ENCODE measurements at places on chromosomes 11 and 22.

DNA sequence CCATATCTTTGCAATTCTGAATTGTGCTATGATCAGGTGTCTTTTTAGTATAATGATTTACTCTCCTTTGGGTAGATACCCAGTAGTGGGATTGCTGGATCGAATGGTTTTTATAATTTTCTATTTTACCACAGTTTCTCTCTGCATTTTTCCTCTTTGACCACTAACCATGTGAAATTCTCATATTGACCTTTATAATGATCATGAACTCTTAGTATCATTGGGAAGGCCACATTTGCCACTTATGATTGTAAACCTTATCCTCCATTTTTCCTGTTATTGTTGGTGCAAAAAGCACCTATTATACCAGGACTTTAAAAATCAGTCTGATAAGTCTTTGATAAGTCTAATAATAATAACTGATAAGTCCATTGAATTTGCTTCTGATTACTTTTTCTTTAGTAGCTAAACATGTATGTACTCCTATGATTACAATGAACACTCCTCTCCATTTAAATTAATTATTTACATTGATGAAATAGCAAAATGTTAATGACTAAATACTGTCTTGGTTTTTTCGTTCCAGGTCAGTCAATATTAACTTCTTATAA lies 9.6 kb downstream of the NEAT1 start:
- DNase-seq: no peak

DNA sequence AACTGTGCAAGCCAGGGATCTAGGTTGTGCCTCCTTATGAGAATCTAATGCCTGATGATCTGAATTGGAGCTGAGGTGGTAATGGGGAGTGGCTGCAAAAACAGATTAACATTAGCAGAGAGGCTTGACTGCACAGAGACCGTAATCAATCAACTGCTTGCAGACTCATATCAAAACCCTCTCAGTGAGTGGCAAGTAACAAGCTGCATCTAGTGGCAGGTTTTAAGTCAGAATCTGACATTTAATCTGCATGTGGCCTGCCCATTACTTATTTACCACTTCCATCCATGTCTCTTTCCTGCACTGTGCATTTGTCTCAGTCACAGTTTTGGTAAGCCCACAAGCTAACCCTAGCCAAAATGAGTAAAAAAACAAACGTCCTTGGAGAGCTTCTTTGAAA lies 11.2 kb downstream of the C11orf58 start:
- DNase-seq: no peak

- DNase-seq: peak; percentile 33
Measured at GRCh38 chr22:25563761-25564319, 635 bp upstream of the GRK3 start.

- no peak for DNase-seq
Measured at GRCh38 chr22:41742918-41743317, 43.6 kb downstream of the MEI1 start.

DNA sequence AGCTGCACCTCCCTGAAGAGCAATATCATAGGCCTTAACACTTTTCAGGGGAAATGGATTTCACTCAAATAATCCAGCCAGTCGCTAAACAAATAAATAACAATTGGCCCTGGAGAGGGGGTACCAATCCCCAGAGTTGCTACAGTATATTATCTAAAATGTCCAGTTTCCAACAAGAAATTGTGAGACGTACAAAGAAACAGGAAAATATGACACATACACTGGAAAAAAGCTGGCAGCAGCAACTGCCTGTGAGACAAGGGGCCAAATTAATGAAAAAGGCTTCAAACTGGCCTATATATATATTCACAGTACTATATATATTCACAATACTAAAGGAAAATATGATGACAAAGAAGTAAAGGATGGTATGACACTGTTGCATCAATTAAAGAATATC lies 4.0 kb downstream of the NF2 start:
- no peak for DNase-seq

DNA sequence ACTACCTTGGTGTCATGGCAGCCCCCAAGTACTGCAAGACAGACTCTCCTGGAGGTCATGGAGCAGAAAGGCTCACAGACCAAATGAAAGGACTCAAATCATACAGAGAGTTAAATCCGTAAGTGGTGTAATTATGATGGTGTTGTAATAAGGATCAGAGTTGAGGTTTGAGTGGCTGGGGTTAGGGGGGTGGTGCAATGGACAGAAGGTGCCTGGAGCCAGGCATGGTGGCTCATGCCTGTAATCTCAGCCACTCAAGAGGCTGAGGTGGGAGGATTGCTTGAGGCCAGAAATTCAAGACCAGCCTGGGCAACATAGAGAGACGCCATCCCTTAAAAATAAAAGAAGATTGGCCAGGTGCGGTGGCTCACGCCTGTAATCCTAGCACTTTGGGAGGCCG lies 18.7 kb downstream of the ART5 start:
- DNase-seq: no peak

- DNase-seq: no peak
Measured at GRCh38 chr22:29979777-29980321, 96.9 kb downstream of the MTMR3 start.
